GM20000 (cell line): ENCODE measurements at places on chromosomes 6 and 20.

GRCh38 chr20:22653658-22654642, 69.6 kb upstream of the FOXA2 start:
- DNase-seq: no peak

- no peak for DNase-seq
Observed at GRCh38 chr20:56759741-56760278, 130.7 kb downstream of the TFAP2C start.

DNA sequence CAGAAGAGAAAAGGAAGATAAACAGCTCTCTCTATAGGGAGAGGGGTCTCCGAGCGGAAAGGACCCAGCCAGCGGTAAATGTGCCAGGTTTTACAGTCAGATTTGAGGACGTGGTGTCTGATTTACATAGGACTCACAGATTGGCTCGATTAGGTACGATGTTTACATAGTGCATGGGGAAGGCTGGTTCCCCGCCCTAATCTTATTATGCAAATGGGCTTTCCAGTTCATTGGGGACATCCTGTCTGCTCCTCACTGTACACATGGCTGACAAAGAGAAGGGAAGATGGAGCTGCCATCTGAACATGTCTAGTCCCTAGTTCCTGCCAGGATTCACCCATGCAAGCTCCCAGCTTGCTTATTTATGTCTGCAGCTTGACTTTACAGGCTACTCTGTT, 119.9 kb downstream of the RNF144B start:
- DNase-seq: no peak

DNA sequence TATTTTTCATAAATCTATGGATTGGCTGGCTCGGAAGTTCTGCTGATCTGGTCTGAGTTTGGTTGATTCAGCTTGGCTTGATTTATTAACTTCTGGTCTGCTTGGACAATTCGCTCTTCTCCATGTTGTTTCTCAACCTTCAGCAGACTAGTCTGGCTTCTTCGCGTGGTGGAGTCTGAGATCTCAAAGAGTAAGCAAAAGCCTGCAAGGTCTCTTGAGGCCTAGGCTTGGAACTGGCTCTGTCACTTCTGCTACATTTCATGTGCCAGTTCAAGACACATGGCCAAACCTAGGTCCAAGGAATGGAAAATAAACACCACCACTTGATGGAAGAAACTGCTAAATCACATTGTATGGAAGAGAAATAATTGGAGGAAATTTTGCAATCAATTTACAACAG, 115.1 kb upstream of the JAG1 start:
- no peak for DNase-seq

GRCh38 chr20:47951521-47951971, 166.3 kb upstream of the SULF2 start:
- DNase-seq: no peak

- no peak for DNase-seq
Observed at GRCh38 chr6:38508894-38509293, 130.8 kb downstream of the BTBD9 start.

- no peak for DNase-seq
Observed at GRCh38 chr6:44084231-44085014, 42.8 kb downstream of the MRPL14 start.

DNA sequence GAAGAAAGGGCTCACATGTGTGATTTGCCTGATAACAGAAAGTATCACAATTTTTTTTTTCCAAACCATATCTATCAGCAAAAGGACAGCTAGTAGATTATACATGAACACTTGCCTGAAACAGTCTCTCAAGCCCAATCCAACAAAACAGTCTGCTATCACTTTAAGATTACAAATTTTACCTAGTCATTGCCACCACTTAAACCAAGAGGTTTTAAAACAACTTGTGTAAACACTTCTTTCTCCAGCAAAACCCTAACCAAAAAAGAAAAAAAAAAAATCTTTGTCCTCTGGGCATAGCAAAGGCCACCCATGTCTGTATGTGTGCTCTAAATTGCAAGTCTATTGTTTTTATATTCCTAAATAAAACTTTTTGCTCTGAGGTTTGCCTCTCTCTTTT, 1568.4 kb downstream of the GRIK2 start:
- DNase-seq: no peak

DNA sequence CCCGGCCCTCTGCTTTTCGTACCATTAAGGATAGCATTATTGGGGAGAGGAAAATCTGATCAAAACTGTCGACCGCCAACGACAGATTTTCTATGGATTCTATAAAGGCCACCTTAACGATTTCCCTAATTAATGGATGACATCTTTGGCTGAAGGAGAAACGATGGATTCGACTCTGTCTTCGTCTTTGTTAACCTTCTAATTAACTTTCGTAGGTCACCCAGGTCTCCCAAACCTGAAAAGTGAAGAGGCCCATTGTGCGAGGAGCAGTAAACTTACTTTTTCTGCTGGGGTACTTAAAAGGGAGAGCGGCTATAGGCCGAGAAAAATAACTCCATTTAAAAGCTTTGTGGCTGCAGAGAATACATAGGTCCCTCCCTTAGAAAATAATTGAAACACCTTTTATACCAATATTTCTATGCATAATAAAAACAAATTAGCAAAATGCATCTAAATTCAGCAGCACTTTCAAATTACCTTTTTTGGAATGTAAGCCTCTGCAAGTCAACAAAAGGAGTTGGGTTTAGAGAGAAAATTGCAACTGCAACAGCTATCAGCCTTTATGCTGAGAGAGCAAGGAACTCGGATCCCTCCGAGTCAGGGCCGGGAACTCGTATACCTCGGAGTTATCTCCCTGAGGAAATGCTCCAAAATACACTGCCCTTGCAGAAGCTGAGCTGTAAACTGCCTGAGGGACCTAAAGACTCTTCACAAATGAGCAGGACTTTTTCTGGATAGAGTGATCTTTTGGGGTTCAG, 31.4 kb upstream of the NR2E1 start:
- DNase-seq: no peak
